ENCODE measurements at places on chromosomes 2 and 18.

- DNase-seq = no peak
These were observed 203.2 kb downstream of the BABAM2 start for GRCh38 chr2:28093768-28094167.

- no peak for DNase-seq
These were observed 22.7 kb upstream of the SPR start for GRCh38 chr2:72864500-72864899.

DNA sequence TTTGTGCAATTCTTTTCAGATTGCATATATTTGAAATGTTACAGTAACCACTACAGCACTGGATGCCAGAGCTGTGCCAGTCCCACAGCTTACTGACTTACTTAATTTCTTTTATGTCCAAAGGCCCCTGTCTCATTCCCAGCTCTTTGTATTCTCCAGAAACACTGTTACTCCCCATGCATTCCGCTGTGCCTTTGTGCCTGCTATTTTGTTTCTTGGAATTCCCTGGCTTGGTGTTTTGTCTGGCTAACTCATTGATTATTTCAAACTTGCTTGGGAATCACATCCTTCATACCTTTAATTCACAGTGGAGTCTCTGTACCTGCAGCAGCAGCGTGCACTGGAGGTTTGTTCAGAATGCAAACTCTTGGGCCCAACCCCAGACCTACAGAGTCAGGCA, 601.9 kb upstream of the DDX18 start:
- no peak for DNase-seq

- DNase-seq = no peak
These were observed 410.1 kb upstream of the TCF4 start for GRCh38 chr18:55998071-55998522.

GRCh38 chr18:36665952-36666351, 162.8 kb downstream of the TPGS2 start:
- DNase-seq = no peak

DNA sequence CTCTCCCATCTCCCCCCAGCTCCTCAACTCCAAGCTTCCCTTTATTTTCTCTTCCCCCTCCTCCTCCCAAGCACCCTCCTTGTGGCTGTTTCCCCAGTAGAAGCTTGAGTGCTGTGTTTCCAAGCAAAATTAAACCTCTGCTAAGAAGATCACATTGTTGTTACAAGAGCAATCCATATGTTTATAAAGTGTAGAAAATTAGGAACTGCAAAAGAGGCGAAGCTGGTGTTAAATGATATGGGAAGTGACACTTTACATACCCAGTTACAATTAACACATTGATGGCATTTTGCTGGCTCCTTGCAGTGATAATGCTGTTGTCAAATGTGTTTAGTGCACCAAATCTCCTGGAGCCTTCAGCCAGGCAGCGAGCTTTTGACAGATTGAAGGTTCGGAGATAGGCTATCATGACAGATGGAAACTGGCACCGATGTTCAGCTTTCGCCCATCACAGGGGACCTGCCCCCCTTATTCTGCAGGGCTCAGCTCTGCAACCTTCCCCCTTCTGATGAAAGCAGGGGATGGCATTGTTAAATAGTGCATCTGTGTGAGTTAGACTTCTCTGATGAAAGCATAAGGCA, 259.8 kb upstream of the ATP5MC3 start:
- DNase-seq = no peak

DNA sequence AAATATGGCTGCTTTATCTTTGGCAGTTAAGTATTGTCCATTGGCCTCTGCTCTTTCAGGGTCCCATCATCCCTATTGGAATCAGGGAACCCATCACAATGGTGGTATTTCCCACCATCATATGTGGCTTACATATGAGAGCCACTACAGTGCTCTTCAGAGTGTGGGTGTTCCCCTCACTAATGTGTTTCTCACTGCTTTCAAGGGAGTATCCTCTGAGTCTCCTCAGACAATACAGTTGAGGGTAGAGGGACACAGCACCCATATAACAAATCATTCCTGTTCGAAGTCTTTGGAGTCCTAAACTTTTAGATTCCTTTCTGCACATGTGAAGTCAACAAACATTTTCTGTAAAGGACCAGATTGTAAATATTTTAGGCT, 48.8 kb upstream of the DNAJC10 start:
- no peak for DNase-seq

- DNase-seq = no peak
These were observed 120.8 kb upstream of the CHAC2 start for GRCh38 chr2:53646788-53647187.

DNA sequence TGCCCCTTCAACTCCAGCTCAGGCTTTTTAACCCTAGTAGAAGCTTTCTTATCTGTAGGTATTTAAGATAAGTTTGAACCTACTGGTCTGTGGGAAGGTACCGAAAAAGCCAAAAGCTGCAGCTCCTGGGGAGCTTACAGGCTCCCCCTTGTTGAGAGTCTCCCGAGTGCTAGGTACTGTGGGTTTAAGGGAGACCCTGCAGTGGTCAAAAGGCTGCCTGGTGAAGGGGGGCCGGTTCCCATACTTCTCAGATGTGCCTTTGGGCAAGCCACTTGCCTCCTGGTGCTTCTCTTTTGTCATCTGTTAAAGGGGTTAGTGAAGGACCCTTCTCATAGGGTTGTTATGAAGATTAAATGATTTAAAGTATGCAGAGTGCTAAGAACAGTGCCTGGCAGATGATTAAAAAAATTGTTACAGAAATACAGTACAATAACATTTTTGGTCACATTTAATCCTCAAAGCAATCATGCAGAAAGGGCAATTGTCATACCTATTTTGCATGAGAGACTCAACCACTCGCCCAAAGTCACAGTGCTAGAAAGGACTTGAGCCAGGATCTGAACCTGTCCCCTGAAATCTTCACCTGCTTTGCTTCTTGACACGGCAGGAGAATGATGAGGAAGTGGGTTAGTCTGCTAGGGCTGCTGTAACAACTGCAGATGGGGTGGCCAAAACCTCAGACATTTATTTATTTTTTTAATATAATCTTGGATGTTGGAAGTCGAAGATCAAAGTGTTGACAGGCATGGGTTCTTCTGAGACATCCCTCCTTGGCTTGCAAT, 62.5 kb downstream of the NEDD4L start:
- no peak for DNase-seq

GRCh38 chr2:163856941-163857340, 121.1 kb upstream of the FIGN start:
- no peak for DNase-seq

- DNase-seq = no peak
These were observed at the start of gene CAPN13 for GRCh38 chr2:30807249-30807648. Gene CAPN13 (minus strand): TSS chr2:30807446. CDS start chr2:30787325, 20,121 bp downstream.

GRCh38 chr2:136486115-136486514, 279.2 kb upstream of the THSD7B start:
- no peak for DNase-seq

GRCh38 chr2:48677450-48677849, 59.8 kb downstream of the GTF2A1L start:
- DNase-seq = peak; percentile 66

- DNase-seq = no peak
These were observed 98.2 kb upstream of the SETBP1 start for GRCh38 chr18:44582456-44582855.

- DNase-seq = no peak
These were observed 37.1 kb upstream of the CTLA4 start for GRCh38 chr2:203830304-203831055.

DNA sequence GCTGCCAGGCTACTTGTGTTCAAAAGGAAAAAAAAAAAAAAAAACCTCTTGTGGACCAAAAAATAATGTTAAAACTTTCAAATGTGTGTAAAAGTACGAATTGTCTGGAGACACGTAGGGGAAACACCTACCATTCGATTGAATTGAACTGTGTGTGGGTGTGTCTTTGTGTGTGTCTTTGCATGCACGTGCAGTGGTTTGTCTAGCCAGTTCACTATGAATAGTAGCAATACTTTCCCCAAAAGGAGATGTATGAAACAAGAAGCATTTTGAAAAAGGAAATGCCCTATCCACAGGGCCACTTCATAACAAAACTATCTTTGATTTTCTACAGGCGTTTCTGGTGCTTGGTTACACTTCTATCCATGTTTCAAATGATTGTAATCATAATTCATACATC, 186.8 kb downstream of the RPRM start:
- no peak for DNase-seq

DNA sequence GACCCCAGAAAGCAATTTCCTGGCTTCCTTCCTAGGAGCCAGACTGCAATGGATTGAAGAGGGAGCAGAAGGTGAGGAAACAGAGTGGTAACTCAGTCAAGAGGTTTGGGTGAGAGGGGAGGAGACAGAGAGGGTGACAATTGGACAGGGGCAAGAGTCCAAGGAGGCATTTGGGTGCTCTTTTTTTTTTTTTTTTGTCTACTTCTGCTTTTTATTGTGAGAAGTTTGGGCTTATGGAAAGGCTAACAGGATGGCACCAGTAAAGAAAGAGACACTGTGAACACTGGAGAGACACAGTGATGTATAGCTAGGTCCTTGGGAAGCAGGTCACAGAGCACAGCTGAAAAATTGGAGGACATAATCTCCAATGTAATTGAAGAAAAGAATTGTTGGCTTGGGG, 25.0 kb downstream of the CYBRD1 start:
- DNase-seq = no peak

Data from bone marrow (tissue), 2 donors.